Central memory CD4-positive, alpha-beta T cell (primary cell): ENCODE measurements at places on chromosomes 7 and 10.

DNA sequence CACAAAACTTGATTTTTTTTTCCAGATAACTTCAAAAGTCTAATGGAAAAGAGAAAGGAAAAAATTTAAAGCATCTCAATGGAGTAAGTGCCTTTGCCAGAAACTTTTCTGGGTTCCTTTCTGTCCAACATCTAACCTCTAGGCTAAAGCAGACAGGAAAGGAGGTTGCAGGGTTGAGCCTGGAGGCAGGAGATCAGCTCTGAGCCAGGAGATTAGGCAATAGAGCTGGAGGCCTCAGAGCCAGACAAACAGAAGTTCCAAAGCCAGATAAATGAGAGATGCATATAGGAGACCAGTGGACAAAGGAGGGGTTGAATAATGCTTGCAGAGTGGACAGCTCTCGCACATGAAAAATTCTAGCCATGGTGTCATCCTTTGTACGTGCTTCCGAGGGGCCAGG, 42.9 kb downstream of the CHN2 start:
- DNase-seq: no peak

- no peak for DNase-seq
These were observed 33.0 kb upstream of the CTBP2 start for GRCh38 chr10:125193306-125193877.

GRCh38 chr7:29561271-29561670, 2.4 kb upstream of the PRR15 start:
- no peak for DNase-seq

DNA sequence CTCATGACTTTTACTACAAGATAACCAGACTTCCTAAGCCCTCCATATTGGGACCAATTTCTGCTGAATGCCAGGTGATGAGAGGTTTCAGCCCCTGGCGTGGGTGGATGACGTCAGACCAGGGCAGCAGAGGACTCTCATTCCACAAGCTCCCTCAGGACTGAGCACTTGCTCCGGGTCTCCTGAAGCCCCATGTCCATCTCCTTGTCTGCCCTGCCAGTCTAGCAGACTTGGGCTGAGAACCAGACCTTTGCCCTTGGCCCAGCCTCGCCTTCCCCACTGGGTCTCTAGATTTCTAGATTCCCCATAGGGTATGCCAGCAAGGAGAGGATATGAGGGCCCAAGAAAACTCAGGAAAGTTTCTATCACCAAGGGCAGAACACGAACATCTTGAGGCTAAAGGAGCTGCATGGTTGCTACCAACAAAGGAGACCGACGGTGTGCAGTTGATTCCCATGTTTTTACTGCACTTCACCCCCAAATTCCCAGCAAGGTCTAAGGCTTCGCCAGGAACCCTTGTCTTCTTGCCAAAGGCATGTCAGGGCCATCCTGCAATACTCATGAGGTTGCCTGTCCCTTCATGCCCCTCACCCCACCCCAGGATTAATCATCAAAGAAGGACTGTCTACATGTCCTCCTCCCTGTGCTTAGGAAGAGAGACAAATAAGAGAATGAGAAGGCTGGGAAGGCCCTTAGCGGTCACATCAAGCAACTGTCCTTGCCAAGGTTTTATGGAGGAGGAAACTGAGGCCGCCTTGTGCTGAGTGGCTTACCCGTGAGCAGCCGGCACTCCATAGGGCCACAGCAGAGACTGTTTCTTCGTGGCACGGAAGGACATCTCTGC, 96.5 kb upstream of the MACROH2A2 start:
- DNase-seq: no peak

GRCh38 chr7:115356999-115357702, 435.3 kb downstream of the MDFIC start:
- no peak for DNase-seq

- no peak for DNase-seq
These were observed 445.3 kb upstream of the MGMT start for GRCh38 chr10:129021594-129022304.

GRCh38 chr7:80481196-80481884, 30.5 kb downstream of the GNAT3 start:
- DNase-seq: no peak

GRCh38 chr7:38191791-38192190, 13.7 kb downstream of the STARD3NL start:
- DNase-seq: no peak

GRCh38 chr7:4184653-4185052, 497.4 kb upstream of the FOXK1 start:
- no peak for DNase-seq

DNA sequence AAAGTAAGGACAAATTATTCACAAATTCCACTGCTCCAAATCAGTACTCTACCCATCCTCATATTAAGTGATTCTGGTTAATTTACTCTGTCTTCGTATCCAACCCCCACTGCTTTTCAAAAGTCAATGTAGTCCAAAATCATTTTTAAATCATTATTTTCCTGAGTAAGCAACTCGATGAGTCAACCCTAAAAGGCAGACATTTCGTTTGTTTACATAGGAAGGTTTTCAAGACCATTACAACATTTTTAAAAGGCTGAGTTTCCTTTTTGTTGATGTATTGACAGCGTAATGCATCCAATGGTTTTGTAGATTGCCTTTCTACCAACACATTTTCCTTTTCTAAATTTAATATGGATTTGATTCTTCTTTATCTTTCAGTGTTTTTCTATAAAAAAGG, 523.0 kb upstream of the ANKRD30A start:
- DNase-seq: no peak

- no peak for DNase-seq
These were observed 13.1 kb upstream of the CAMK2G start for GRCh38 chr10:73887294-73888039.

GRCh38 chr7:100799037-100799896, 28.1 kb downstream of the EPHB4 start:
- DNase-seq: peak; percentile 13

GRCh38 chr10:11097686-11098085, 80.0 kb downstream of the CELF2 start:
- no peak for DNase-seq

- no peak for DNase-seq
These were observed 86.0 kb upstream of the DIP2C start for GRCh38 chr10:775245-776075.

GRCh38 chr7:85840554-85840953, 653.7 kb upstream of the SEMA3D start:
- DNase-seq: no peak

DNA sequence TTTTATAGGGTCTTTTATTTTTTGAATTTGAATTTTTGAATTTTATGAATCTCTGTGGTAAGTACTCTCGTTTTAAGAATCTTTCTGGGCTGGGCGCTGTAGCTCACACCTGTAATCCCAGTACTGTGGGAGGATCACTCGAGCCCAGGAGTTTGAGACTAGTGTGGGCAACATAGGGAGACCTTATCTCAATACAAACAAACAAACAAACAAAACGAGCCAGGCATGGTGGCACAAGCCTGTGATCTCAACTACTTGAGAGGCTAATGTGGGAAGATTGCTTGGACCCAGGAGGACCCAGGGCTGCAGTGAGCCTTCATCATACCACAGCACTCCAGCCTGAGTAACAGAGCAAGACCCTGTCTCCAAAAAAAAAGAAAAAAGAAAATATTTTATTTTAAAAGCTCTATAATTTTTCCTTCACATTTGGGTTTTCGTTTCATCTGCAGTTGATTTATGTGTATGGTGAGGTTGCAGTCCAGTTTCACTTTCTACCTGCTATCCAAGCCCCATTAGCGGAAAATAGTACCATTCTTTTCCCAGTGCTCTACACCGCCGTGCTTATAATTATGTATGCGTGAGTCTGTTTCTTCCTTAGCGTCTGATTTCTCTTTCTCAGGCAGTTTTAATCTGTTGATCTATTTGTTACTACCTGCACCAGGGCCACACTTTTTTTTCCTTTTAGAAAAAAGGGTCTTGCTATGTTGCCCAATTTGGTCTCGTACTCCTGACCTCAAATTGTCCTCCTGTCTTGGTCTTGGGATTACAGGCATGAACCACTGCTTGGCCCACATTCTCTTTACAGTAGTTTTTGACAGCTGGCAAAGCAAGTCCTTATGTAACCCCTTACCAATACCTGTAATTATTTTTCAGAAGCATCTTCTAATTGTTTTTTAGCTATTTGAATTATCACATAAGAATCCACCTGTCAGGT, 21.7 kb downstream of the TRIM24 start:
- no peak for DNase-seq
